Activated T-helper 1 cell treated with anti-CD3 and anti-CD28 coated beads, Interleukin-2, amount 50 U/mL, for 16 hours (primary cell): ENCODE measurements at places on chromosomes 6 and 20.

- no peak for DNase-seq
These were observed 4.9 kb upstream of the DAAM2 start for GRCh38 chr6:39787322-39787721.

DNA sequence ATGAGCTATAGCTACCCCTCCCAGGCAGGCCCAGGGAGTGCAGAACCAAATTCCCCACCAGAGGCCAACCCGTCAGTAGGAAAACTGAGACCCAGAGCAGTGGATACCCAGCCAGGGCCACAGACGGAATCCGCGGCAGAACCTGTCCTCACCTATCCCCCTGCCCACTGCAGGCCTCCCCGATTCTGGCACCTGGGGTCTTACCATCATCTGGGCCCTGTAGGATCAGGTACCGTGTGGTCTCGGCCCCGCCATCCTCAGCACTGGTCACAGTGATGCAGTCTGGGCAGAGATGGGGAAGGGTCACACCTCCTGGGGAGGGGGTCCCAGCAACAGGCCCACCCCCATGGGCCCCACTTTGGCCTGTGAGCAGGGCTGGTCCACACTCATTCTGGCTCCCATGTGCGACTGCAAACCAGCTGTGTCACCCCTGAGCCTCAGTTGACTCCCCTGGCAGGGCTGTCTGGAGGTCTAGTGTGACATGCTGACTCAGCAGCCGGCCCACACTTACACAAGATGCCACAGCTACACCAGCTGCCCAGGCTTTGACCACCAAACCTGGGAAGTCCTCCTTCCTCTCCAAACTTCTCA is 3.8 kb downstream of the ZNF335 start:
- no peak for DNase-seq

- DNase-seq: no peak
These were observed 260.6 kb downstream of the TFAP2A start for GRCh38 chr6:10154251-10154650.

GRCh38 chr6:134642279-134642678 is 307.6 kb downstream of the ALDH8A1 start:
- DNase-seq: no peak

GRCh38 chr6:101722991-101723579 is 329.6 kb downstream of the GRIK2 start:
- DNase-seq: no peak

- DNase-seq: no peak
These were observed 59.5 kb downstream of the LYRM4 start for GRCh38 chr6:5201271-5201670.

DNA sequence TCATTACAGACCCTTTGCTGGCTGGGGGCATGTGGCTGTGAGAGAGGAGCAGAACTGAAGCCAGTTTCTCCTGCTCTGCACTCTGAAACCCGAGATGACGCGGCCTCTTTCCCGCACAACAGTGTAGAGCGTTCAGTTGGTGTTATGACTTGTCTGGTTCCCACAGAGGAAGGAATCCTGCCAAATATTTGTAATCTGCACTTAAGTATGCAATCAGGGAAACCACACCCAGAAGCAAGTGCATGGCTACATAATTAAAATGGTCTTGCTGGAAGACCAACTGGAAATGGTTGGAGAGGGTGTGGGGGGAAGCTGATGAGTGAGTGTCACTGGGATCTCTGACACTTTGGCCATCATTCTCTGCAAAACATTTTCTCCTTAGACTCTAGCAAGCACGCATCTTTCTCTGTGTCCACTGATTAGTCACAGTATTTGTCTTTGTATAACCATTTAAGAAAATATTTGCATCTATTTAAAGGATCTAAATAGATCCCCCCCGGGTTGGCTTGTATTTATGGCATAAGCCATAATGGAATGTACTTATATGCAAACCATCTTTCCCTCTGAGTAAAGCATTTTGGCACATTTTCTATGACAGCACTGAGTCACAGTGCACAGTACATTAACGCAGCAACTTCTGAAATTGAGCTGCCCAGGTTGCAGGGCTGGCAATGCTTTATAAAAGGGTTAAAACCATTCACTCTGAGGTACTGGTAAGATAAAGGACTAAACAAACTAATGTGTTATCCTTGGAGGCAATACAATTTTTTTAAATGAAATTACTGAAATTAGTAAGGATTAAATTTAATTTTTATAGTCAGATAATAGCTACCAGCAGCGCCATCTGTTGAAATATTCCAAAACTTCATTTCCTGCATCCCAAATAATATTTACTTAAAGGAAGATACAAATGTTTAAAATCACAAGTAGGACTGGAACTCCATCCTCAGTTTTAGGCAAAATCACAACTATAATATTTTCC is 76.7 kb downstream of the FOXC1 start:
- DNase-seq: no peak

DNA sequence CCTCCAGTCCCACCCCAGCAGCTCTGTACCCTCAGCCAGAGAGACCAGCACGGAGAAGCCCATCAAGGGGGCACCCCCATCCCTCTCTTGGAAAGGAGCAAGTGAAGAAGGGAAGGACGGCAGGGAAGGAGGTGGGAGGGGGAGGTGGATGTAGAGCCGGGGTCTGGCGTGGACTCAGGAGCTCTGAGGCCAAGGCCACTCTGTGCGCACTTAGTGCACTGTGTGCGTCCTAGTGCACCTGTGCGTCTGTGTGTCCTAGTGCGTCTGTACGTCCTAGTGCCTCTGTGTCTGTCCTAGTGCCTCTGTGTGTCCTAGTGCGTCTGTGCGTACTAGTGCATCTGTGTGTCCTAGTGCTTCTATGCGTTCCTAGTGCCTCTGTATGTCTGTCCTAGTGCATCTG is 54.2 kb downstream of the DSTN start:
- DNase-seq: no peak

GRCh38 chr20:53713328-53714056 is 119.9 kb upstream of the ZNF217 start:
- no peak for DNase-seq

- DNase-seq: no peak
These were observed 48.2 kb downstream of the DCBLD1 start for GRCh38 chr6:117530467-117531242.

- DNase-seq: no peak
These were observed 4.4 kb upstream of the STX16 start for GRCh38 chr20:58646703-58647102.

DNA sequence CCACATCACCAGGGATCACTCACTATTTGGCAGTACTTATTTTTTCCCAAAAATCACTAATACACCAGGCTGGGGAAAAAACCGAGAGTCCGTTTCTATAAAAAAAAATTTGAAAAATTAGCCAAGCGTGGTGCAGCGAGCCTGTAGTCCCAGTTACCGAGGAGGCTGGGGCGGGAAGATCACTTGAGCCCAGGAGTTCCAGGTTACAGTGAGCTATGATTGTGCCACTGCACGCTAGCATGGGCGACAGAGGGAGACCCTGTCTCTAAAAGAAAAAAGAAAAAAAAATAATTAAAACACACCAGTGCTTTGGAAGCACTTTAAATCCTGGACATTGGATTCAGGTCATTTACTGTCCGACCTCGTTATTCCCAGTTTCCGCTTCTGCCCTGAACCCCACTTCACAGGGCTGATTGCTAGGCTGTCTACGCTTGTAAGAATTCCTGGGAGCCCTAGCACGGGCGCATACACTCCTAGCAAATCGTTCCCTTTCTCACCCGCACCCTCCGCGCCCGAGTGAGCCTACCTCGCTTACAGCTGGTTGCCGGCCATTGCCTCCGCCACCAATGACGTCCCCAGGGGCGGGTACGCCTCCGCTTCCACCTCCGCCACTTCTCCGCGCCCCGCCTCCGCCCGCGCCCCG is at the start of gene TPMT:
Gene TPMT, minus strand, starts transcription at position 571 of the 643 bp plus-strand sequence. CDS start 5,950 bp downstream, outside the sequence.
- no peak for DNase-seq

DNA sequence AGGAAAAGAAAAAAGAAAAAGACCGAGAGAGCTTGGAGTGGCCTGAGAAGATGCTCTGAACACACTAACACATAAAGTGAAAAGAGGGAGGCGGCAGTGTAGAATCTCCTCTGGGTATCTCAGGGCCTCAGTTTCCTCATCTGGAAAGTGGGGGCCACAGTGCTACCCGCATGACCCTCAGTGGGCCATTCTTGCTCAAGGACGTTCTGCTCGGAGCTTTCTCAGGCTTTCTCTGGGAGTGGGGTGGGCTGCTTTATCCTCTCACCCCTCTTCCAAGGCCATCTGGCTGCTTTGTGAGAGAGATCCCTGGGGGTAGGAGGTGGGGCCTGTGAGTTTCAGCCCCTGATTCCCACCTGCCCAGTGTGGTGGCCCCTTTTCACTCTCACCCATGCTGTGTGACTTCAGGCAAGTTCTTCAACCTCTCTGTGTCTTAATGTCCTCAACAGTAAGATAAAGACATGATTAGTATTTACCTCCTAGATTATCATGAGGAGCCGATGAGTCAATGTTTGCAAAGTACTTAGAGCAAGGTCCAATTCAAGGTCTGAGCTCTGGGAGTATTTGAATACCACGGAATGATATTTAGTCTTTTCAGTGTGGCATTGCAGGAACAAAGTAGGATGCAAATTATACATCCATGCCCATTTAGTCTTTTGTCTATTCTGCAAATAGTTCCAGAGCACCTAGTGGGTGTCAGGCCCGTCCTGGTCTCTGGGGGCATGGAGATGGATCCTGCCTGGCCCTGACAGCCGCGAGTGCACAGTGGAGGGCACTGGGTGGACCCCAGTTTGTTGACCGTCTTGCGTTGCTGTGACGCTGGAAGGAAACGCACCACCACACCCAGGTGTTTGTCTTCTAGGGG is 34.3 kb downstream of the SRC start:
- no peak for DNase-seq

DNA sequence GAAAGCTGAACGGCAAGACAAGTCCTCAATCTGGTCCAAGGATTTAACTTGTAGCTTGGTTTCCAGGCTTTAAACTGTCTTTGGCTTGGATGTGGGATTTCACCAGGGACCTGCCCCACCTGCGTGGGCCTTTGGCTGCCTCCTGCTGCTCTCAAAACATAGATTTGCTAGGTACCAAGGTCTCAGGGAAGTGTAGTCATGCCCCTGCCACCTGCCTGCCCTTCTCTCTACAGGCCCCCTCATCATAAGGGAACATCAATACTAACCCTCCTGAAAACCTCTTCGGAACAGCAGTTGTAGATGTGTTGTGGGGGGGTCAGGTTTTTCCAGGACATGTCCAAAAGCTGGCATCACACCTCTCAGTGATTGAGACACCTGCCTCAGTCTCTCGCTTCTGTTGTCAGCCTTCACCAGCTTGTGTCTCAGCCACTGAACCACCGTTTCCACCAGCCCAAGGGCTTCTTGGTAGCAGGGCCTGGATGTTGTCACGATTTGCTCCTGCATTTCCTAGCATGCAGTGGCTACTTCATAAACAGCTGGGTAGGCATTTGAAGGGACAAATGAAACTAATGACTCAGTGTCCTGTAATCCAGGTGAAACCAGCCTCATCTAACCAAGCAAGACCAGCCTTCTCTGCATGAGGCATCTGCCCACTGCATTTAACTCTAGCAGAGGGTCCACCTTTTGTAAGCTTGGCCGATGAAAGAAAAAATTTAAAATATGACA is 141.6 kb upstream of the THBS2 start:
- no peak for DNase-seq

DNA sequence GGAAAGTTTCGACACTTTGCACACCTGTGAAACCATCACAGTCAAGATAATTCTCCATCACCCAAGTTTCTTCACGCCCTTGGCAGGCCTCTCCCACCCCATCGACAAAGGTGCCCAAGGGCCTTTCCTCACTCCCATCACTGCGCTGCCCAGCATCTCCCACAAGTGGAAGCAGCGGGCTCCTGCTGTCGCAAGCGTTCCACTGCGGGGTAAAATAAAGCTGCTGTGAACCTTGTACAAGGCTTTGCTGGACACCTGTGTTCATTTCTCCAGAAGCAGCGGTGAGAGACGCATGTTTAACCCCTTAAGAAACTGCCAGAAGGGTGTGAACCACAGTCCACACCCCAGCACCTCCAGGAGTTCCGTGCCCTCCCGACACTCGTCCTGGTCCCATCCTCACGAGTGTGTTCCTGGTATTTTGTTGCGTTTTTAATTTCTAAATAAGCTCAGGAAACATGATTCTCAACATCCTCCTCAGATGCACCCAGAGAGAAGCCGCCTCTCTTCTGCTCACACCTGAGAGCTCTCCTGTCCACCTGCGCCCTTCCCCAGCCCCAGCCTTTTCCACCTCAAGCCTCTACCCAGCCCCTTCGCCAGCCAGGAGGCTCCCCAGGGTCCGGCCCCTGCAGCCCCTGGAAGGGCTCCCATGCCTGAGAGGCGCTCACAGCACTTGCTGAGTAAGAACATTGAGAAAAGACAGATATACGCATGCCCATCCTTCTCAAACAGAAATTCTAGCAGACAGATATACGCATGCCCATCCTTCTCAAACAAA is 97.5 kb downstream of the TAF4 start:
- DNase-seq: no peak

- DNase-seq: no peak
These were observed 7.2 kb downstream of the ACTR5 start for GRCh38 chr20:38755324-38755910.

- no peak for DNase-seq
These were observed 837 bp downstream of the TRAM2 start for GRCh38 chr6:52576054-52576391.

- DNase-seq: no peak
These were observed 149.0 kb downstream of the HACE1 start for GRCh38 chr6:104710543-104711335.

- no peak for DNase-seq
These were observed 77.5 kb downstream of the ATXN1 start for GRCh38 chr6:16683641-16684194.

DNA sequence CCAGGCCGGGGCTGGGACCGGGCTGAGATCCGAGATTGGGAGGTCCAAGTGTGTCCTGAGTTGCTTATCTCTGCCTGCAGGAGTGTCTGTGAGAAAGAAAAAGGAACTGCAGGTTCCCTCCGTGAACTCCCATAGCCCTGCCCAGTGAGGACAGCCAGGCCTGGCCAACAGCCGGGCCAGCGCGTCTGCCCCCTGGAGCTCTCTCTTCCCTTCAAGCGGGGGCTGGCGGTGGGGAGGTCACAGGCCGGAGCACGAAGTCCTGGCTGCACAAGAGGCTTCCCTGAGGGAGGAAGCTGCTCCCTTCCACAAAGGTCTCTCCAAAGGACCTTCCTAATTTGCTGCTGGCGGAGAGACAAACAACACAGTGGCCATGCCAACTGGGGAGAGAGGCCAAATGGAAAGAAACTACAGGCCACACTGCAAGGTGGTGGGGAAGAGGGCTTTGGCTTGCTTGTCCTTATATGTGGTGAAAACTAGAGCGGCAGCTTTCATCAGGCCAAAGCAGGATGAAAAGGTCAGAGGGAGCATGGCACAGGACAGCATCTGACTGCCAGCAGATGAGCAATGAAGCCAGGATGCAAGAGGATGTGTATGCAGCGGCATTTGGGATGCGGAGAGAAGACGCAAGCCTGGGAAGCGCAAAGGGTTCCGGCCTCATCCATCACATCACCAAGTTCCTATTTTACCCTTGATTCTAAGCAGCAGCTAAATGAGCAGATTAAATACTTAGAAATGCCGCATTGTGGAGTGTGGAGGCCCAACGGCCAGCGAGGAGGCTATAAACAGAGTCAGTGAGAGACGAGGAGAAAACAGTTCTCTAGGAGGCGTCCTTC is 260.0 kb downstream of the ERMARD start:
- DNase-seq: no peak

- no peak for DNase-seq
These were observed 33.7 kb upstream of the EPB41L2 start for GRCh38 chr6:131096786-131097185.
